Activated CD4-positive, alpha-beta T cell treated with anti-CD3 and anti-CD28 coated beads for 1 hour (primary cell): ENCODE measurements at places on chromosomes 3 and 15.
A peak's percentile ranks its signal among the peaks of the same experiment; 100 is the strongest.

DNA sequence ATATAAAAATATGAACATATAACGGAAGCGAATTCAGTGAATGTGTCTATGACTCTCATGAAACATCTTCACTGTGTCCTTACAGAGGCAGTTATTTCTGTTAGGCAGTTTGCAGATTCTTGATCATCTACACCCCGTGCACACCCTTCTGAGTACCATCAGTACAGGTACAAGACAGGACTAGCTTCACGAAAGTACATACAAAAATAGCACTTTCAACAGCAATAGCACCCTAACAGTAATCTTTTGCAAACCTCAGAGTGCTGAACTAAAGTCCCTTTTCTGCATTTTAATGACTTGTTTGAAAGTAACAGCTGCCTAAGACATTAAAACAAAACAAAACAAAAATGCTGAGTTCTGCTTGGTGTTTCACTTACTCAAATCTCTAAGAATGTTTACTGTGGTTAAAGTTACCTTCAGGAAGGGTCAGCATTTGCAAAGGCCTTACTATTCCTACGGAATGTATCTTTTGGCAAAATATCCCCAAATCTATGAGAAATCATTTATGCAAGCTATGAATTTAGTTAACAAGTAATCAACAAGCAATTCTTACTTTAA is 104.1 kb downstream of the CNTN3 start:
- DNase-seq = no peak

DNA sequence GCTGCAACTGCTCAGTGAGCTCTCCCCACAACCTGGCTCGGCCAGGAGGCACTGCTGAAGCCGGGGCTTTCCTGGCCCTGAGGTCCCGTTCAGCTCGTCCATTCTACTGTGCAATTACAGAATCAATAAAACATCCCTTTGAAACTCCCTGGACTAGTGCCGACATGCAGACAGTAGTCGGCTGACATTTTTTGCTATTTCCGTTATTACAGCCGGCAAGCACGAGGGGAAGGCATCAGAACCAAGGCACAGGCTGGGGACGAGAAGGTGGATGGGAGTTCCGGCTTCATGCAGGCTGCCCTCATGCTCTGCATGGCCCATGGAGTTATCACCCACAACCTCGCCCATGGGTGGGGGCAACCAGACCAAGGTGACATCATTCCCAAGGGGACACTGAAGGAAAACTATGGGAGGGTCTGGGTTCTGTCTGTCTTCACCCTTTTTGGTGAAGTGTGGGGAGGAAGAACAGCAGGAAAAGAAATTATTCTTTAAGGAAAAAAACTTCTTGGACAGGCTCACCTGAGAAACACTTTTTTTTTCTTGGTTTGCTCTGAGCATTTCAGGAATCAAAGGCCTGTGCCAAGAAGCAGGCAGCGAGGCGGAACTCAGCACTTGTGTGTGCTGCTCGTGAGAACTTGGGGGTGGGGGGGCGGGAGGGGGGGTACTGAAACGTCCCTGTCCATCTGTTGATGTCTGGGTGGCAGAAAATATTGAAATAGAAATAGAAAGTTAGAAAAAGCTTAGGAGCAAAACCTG is 154.5 kb downstream of the FOXP1 start:
- DNase-seq = no peak

DNA sequence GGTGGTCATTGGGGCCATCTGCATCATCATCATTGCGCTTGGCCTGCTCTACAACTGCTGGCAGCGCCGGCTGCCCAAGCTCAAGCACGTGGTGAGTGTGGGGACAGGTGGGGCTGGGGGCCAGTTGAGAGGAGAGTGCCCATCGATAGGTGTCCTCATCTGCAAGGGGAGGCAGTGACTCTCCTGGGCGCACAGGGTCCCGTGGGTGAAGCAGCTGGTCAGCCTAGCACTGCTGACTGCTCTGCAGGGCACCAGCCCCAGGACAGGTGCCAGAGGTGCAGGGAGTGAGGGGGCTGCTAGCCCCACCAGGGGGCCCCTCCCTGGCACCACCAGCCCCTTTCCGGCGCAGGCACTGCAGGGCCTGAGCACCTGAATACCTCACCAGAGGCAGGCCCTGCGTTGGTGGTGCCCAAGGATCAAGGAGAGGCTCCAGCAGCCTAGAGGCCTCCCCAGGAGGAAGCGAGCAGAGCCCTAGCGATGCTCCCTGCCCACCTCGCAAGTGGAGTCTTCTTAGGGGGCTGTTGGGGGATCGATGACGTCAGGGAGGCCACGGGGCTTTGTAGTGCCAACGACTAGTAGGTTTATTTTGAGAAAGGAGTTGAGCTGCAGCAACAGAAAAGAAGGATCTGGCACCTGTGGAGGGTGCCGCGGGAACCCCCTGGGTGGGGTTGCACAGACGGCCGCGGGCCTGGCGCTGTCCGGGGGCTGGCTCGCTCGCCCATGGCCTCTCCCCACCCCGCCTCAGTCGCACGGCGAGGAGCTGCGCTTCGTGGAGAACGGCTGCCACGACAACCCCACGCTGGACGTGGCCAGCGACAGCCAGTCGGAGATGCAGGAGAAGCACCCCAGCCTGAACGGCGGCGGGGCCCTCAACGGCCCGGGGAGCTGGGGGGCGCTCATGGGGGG is 976 bp upstream of the ABTB1 start:
- peak; percentile 33 for DNase-seq

GRCh38 chr15:100966997-100967396 is 47.8 kb downstream of the LRRK1 start:
- DNase-seq = no peak

GRCh38 chr3:186997473-186997939 is 67.2 kb downstream of the ST6GAL1 start:
- no peak for DNase-seq

GRCh38 chr3:165463531-165463930 is 267.3 kb upstream of the SLITRK3 start:
- DNase-seq = no peak

DNA sequence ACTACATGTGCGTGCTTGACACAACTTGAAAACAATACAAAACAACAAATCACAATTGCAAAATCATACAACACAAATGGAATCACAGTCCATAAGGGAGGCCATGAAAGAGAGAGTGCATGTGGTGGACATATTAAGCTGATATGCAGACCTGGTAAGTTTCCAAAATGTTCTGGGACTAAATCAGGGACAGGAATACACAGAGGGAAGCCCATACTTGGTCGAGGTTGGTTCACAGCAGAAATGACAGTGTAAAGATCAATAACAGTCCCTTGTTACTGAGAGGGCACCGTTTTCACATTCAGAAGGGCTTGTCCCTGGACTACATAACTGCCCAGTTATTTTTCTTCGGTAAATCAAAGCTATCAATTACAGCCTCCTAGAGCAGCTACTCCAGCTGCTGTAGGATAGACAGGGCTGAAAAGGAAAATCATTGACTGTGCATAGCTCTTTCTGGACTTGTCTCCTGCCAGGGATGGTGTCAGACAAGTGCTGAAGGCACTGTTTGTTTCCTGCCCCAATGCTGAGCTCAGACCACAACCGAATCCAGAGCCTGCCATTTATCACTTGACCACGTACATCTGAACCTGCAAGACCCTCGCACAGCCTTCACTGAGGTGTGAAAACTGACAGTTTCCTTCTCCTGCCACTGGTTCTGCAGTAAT is 79.5 kb upstream of the KCNMB2 start:
- DNase-seq = no peak

DNA sequence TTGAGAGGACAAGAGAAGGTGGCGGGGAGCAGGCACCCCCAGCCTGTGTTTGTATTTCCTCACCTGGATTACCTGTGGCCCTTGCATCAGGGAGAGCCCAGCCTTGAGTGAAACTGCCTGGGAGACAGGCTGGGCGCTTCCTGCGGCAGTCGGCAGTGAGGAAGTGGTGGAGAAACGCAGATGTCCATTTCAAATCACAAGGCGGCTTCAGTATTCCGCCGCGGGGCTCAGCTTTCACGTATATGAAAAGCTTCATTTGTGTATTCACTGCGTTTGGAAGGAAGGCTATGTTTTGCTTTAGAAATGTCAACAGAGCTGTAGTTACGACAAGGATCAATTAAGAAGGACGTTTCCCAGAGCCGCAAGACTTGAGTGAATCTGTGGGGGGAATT is 167.4 kb upstream of the CTDSPL start:
- no peak for DNase-seq

- no peak for DNase-seq
These were observed 36.8 kb downstream of the SNTN start for GRCh38 chr3:63689285-63689684.

DNA sequence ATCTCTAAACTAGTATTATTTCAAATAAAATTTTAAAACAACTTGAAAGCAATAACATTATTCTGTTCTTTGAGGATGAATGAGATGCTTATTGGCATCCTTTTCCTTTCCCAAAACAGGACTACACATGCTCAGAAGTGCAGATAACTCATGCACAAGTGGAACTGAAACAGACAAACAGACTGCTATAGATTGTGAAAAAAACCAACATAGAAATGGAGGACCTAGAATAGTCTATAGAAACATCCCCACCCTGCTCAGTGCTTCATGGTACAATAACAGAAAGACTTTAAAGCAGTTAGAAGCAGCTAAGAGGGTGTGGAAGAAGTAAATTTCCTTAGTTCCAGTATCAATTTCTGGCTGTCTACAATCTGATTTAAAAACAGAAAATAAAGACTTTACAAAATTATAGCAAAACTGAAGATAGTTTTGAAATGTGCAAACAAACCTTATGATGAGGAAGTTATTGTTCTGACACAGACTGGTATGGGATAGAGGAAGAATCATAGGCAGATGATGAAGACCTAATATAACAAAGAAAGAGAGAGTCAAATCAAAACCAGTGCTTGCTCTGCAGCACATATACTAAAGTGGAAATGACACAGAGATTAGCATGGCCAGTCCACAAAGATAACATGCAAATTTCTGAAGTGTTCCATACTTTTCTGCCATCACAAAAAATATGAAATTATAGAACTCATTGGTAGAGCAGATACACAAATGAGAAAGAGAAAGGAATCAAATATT is 1025.4 kb downstream of the SQOR start:
- no peak for DNase-seq

- no peak for DNase-seq
These were observed 287.0 kb upstream of the TMC3 start for GRCh38 chr15:81660976-81661375.

- no peak for DNase-seq
These were observed 129.1 kb downstream of the ATP10A start for GRCh38 chr15:25733856-25734679.
